ENCODE measurements at places on chromosomes 4 and X.

GRCh38 chr4:56971383-56971782, 6.0 kb downstream of the NOA1 start:
- DNase-seq: no peak

- DNase-seq: no peak
Measured at GRCh38 chr4:98222306-98222705, 38.9 kb upstream of the RAP1GDS1 start.

GRCh38 chr4:112312610-112313239, 15.6 kb downstream of the ALPK1 start:
- no peak for DNase-seq

GRCh38 chr4:80306260-80306659, 29.3 kb upstream of the CFAP299 start:
- DNase-seq: no peak

DNA sequence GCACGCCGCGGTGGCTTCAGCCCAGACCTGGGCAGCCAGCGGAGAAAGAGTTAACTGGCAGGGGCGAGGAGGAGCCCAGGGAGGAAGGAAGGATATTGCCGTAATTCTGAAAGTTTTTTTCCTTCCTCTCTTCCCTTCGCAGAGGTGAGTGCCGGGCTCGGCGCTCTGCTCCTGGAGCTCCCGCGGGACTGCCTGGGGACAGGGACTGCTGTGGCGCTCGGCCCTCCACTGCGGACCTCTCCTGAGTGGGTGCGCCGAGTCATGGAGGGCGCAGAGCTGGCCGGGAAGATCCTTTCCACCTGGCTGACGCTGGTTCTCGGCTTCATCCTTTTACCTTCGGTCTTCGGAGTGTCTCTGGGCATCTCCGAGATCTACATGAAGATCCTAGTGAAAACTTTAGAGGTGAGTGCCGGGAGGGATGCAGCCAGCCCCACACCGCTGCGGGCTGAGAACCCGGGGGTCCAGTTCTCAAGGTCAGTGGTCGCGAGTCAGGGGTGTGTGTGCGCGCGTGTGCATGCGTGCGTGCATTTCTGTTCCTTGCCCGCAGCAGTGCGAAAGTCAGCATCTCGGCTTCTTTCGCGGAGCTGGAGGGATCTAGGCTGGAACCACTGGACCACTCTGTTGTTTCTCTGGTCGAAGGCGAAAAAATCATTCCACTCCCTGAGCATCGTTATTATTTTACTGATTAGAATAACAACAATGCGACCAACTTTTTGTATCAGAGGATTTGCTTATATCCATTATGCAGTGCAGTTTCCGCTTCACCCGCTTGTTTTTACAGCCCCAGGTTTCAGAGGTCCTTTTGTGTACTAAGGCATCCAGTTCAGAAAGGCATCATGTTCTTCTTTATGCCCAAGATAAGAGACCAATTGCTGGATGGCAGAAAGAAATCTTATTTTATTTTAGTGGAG, 709 bp downstream of the GPAT3 start:
- no peak for DNase-seq

DNA sequence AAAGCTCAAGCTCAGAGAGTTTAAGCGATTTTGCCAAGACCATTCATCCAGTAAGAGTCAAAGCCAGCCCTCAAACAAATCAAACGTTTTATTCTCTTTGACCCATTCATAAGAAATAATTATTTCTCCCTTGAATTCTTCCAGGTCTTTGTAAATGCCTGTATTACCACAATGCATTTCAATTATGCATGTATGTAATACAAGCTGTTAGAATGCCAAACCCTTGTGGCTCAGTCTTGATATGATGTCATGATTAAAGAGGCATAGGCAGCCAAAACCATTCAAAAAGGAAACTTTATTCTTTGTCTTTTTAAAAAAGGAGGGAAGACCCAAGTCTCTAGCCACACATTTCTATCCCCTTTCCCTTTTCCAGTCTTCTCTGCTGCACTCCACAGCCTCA, 56.5 kb upstream of the PGM2 start:
- no peak for DNase-seq

- DNase-seq: no peak
Measured at GRCh38 chr4:17780501-17781299, 721 bp downstream of the FAM184B start.

DNA sequence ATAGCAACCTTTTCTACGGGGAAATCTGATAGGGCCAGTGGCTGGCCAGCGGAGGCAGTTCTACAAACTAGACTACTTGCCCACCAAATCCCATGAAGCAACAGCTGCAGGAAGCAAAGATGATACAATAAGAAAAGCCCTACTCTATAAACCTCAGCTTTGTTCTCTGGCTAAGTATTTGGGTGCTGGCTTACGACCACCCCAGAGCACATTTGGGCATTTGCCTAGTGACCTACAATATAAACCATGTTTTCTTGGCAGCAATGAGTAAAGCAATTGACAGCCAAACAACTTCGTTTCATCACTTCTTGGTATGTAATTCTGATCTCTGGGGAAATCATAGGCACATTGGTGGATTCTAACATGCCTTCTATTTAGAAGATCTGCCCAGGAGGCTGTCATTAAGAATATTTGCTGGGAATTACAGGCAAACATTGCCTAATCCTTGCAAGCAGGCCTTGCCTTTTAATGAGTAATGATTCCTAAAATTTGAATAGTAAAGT, 7.5 kb upstream of the LHFPL1 start:
- DNase-seq: no peak

GRCh38 chr4:143482840-143483239, 30.7 kb upstream of the SMARCA5 start:
- DNase-seq: no peak

DNA sequence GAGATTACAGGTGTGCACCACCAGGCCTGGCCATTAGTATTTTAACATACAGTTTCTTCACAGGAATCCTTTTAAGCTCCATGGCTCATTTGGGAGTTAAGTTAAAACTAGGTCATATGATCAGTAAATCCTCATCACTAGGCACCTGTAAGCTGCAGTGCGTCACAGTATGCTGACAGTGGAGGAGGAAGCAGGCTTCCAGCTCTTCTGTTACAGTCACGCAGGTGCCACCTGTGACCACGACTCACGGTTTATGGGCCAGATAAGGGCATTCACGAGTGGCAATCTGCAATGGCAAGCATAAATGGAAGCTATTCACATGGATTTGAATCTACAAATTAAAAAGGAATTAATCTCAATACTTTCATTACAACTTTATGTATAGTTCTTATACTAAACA, 129.4 kb upstream of the BCOR start:
- no peak for DNase-seq

DNA sequence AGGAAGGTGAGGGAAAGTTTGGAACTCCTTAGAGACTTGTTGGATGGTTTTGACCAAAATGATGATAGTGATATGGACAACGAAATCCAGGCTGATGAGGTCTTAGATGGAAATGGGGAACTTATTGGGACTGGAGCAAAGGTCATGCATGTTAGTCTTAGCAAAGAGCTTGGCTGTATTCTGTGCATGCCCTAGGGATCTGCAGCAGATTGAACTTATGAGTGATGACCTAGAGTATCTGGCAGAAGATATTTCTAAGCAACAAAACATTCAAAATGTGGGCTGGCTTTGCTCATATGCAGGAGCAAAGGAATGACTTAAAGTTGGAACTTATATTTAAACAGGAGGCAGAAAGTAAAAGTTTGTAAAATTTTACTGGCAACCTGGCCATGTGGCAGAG, 489.3 kb upstream of the DIPK2B start:
- DNase-seq: no peak

DNA sequence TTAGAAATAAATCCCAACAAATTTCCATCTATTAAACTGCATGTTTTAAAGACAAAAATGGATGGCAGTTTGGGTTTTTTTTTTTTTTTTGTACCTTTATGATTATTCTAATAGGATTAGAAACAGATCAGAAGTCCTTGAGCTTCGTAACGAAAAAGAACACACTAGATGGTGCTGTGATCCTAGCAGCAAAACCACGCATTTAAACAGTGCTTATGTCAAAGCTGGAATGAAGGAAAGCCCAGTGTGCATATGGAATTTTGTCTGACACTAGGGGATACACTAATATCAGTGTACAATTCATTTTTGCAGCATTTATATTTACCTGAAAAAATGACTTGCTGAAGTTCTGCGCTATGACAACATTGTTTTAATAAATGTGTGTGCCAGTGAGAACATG, 229.1 kb downstream of the VEGFC start:
- DNase-seq: no peak

DNA sequence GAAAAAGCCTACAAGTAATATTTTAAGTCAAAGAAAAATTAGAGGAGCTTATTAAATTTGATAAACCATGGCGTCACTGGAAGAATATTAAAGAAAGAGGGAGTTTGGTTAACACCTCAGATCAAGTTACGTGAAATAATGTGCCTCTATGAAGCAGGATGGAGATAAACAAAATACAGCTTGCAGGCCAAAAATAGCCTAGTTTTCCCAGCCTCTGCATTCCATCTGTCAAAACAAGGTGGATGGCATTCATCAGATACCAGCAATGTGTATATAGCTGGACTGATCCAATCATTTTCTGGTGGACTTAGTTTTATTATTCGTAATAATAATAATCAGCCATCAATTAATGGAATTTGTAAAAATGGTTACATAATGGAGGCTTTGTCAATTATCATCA, 230.7 kb downstream of the NR3C2 start:
- no peak for DNase-seq

DNA sequence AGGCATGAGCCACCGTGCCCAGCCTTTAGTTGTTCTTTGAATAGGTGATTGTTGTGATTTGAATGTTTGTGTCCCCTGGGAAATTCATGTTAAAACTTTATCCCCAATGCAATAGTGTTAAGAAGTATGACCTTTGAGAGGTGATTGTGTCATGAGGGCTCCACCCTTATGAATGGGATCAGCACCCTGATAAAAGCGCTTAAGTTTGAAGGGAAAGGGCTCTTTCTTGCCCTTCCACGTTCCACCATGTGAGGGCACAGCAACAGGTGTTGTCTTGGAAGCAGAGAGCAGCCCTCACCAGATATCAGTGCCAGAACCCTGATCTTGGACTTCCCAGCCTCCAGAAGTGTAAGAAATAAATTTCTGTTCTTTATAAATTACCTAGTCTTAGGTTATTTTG, 33.7 kb upstream of the RP2 start:
- no peak for DNase-seq

DNA sequence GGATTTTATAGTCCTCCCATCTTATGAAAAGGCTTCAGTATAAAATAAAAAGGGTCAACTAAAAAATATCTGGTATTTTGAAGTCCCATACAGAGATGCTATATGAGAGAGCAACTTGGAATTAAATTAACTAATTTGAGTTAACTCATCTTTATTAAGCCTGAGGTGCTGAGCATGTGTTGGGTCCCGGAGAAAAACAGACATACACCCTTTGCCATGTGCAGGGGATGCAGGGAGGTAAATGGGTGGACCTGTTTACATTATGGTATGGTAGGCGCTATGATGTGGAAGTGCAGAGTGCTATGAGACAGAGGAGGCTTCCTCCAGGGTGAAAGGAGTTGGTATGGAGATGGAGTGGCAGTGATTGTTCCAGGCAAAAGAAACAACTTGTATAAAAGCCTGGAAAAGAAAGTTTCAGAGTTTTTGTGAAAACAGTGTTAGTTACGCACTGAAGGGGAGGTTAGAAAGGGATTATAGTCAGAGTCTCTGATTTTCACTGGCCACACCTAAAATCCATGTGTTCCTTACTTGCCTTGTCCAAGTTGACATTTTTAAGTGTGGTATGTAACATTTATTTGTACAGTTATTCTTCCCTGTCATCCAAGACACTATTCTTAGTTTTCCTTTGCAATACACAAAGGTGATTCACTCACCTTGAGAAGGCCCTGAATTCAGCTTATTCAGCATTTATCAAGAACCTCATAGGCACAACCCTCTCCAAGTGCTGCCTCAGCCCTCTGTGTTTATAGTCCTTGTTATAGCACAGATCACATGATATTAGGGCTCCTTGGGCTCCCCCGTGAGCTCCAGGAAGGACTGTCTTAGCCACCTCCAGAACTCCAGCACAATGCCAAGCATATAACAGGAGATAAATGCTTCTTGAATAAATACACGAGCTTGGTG, 152.0 kb downstream of the RASL11B start:
- no peak for DNase-seq

GRCh38 chr4:41930139-41930831, 4.9 kb upstream of the TMEM33 start:
- DNase-seq: no peak

DNA sequence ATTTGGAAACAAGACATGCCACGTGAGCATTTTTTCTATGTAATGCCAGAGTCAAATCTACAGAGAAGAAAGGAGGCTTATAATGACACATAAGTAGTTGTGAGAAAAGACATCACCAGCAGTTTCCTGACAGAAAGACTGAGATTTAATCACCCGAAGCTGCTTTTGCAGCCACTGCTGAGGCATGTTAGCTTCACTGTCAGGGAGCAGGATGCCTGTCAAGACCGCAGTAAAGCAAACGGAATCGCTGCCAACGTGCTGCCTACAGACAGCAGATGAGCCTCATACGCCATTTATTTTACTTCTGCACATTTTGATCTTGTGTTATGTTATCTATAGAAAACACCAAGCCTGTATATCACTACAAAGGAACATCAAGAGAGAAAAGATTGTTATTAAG, 68.7 kb upstream of the NDST3 start:
- no peak for DNase-seq

GRCh38 chr4:6391186-6391851, 81.1 kb downstream of the PPP2R2C start:
- no peak for DNase-seq

- no peak for DNase-seq
Measured at GRCh38 chr4:87547016-87547708, 18.0 kb upstream of the SPARCL1 start.

DNA sequence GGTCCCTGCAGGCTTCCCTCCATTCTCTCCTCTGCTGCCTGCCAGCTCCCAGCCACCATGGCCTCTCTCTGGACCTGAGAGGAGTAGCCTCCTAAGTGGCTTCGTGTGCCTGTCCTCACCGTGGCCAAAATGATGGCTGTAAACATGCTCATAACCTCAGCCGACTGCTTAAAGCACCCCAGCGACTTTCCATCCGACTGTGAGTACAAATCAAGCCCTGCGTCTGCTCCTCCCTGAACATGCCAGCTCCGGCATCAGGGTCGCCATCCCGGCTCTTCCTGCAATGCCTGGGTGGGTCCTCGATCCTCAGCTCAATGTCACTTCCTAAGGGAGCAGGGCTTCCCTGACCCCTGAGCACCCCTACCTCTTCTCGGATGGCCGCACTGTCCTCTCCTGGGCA, 3.3 kb upstream of the SORCS2 start:
- DNase-seq: no peak

DNA sequence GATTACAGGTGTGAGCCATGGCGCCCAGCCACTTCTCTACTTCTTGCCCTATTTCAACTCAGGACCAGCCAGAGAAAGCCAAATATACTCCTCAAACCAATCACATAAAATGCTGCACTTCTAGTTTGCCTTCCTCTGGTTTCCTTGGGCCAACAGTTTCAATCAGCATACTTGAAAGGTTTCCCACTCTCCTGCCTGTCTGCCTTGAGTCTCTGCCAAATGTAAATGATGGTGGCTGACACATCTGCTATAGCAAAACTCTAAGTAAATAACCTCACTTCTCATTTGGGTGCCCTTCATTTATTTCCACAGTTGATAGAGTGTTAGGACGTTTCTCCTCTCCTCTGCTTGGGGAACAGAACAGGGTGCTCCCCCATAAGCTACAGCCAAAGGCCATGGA, 36.4 kb upstream of the PPA2 start:
- no peak for DNase-seq
